Stimulated activated CD4-positive, alpha-beta T cell treated with anti-CD3 and anti-CD28 coated beads, Interleukin-12 subunit alpha, Interleukin-12 subunit beta, amount 100 ng/mL, for 48 hours (primary cell): ENCODE measurements at places on chromosomes 6 and 20.

GRCh38 chr20:2984956-2985661 is 58.3 kb upstream of the GNRH2 start:
- peak; percentile 40 for DNase-seq

DNA sequence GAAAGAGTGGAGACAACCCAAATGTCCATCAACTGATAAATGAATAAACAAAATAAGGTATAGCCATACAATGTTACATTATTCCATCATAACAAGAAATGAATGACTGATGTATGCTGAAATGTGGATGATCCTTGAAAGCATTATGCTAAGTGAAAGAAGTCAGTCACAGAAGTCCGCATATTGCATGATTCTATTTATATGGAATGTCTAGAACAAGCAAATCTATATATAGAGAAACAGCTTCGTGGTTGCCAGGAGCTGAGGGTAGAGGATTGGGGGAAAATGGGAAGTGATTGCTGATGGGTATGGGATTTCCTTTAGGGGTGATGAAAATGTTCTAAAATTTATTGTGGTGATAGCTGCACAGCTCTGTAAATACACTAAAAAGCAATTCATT is 196.8 kb downstream of the ATXN1 start:
- DNase-seq: no peak

DNA sequence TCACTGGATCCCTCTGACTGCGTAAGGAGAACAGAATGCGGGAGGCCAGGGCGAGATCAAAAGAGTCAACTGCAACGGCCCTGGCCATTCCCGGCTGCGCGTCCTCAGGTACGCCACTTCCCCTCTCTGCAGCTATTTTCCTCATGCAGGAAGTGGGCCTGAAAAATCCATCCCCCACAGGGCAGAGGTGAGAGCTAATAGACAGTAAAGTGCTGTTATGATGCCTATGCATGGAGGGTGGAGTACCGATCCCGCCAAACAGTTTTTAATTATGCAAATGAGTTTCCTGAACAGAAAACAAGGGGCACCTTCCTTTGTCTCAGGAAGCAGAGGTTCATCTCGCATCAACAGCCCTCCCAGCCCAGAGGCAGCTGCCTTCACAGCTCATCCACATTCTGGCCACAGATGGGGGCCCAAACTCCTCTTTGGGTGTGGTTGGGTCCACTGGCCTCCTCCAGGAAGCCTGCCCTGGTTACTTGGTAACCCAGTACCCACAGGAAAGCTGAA is 9.3 kb downstream of the PREX1 start:
- DNase-seq: no peak

- peak; percentile 20 for DNase-seq
Observed at GRCh38 chr20:58447511-58448391, 58.7 kb downstream of the VAPB start.

- DNase-seq: no peak
Observed at GRCh38 chr6:83781506-83781905, 71.7 kb upstream of the RIPPLY2 start.

GRCh38 chr6:116256694-116257093 is 2.8 kb upstream of the TSPYL4 start:
- no peak for DNase-seq

DNA sequence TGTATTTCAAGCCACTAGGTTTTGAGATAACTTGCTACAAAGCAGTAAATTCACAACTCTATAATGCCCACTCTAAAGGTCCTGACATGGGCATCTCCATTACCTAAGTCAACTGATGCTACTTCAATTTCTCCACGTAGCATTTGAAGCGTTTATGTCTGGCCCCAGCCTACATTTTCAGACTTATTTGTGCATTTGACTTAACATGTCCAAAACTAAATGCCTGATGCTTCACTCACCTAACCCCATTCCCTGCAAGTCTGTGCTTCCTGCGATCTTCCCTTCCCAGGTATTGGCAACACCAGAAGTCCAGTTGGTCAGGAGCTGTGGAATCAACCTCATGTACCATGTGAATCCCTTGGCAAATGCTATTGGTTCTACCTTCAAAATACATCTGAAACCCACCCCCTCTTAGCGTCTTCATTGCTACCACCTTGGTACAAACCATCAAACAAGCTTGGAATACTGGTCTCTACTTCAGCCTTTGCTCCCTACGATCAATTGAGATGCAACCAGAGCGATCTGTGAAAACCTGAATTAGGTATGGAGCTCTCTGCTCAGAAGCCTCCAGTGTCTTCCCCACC is 12.8 kb upstream of the ZNFX1 start:
- no peak for DNase-seq

DNA sequence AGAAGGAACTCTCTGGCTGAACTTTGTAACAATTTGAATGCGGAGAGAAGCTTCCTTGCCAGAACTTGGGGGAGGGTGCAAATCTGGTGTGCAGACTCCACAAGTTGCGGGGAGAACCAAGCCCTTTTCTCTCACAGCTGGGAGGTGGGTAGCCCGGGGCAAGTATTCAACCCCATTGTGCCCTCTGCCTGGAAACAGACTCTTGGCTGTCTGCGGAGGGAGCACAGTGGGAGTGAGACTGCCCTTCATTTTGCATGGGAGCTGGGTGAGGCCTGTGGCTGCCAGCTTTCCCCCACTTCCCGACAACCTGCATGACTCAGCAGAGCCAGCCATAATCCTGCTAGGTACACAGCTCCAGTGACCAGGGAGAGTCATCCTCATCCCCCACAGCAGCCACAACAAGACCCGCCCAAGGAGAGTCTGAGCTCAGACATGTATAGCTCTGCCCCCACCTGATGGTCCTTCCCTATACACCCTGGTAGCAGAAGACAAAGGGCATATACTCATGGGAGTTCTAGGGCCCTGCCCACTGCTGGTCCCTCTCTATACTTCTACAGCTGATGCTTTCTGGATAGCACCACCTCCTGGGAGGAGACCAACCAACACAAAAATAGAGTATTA is 29.4 kb upstream of the TPD52L1 start:
- DNase-seq: no peak

DNA sequence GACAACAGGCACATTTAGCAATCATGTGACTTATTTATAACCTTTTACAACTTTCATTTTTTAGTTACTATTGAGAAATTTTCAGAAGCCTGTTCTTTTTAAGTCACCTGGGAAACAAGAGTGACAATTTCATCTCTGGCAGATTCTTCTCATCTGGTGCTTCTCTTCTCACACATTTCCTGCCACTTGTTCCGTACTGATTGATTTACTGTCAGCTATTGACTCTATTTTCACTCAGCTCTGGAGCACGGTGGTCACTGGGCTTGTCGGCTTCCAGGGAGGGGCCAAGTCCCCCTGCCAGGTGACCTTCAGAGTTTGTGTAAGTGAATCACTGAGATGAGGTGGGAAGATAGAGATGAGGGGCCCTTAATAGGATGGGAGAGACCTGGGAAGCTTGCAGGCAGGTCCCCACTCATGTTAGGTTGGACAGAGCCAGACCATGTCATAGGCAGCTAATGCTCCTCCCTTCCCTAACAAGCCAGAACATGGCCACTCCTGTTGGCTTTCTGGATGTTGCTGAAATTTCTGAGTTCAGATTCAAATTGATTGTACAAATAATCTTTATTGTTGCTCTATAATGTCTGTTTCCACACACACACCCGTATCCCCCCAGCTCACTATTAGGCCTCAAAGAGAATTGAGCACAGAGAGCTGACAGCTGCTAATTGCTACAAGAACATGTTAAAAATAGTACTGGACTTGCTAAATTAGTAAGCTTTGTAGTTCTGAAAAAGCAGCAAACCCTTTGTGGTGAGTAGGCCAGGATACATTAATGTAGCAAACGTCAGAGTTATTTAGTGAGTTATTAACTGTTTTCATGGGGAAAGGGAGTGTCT is 13.3 kb downstream of the DUSP22 start:
- no peak for DNase-seq

DNA sequence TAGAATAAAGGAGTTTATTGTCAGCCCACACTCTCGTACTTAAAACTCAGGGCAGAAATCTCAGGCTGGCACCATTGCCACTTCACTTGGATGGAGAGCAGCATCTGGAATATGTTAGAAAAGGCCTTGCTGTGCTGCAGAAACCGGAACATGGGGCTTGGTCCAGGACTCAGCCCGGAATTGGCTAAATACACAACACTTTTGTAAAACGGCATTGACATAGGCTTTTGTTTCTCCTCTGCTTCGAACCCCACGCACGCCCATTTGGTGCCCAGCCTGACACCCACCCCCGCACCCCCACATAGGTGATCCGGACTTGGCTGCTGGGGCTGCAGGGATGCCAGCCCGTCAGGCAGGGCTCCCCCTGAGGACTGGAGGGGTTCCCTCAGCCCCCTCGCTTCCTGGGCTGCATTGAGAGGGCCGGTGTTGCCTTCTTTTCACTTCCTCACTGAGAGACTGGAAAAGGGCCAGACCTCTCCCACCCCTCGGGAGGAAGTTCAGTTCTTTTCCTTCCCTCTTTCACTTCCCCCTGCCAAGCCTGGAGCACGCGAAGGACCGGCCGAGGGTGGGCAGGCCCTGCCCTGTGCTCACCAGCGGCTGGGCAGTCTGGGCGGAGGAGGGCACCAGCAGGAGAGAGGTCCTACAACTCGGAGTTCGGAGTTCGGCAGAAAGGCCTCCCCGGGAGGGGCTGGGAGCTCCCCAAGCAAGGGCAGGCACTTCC is 17.9 kb upstream of the CST3 start:
- DNase-seq: no peak

GRCh38 chr6:20180935-20181334 is 31.3 kb downstream of the MBOAT1 start:
- no peak for DNase-seq

GRCh38 chr6:147933224-147933623 is 409.4 kb upstream of the SASH1 start:
- no peak for DNase-seq

DNA sequence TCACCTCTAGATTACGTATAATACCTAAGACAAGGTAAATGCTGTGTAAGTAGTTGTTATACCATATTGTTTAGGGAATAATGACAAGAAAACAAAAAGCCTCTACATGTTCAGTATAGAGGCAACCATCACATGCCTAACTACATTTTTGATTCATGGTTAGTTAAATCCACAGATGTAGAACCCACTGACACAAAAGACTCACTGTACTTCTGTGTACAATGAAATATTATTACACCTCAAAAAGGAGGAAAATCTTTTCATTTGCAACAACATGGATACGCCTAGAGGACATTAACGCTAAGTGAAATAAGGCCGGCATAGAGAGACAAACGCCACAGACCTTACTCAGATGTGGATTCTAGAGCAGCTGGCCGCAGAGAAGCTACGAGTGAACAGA is 50.5 kb downstream of the NINL start:
- no peak for DNase-seq

- no peak for DNase-seq
Observed at GRCh38 chr6:30689985-30690384, 799 bp downstream of the NRM start.

- DNase-seq: no peak
Observed at GRCh38 chr20:35891375-35891774, 62.9 kb downstream of the SCAND1 start.

DNA sequence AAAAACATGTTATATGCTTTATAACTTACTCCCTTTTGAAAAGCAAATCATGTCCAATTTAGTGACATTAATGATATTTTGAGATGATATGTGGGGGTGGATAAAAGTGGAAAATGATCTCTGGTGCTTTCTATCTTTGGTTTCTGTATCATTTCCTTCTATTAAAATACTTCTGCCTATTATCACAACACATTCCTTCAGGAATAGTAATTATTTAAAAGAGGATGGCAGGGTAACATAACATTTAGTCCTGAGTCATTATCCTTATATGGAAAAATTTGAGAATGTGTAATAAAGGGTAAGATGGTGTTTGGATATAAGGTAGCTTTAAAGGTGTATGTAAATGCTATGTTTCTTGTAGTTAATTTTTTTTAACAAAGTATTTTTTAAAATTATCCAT is 657.7 kb downstream of the PHF3 start:
- no peak for DNase-seq

DNA sequence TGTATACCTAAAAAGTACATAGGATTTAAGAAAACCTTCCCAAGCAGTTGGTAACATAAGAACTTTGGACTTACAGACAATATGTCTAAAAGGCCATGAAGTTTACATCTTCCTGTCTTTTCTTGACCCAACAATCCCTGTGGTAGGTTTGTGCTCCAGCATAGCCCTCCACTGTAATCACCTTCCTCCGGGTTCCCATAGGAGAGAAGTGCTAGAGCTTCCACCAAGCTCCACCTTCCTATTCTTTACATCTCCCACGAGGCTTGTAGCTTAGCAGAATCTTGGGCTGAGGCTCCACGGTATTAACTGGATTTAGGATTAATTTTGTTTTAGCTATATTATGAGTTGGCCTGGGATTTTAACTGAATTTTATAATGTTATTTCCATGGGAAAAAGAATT is 23.3 kb downstream of the ADGRG6 start:
- DNase-seq: no peak

DNA sequence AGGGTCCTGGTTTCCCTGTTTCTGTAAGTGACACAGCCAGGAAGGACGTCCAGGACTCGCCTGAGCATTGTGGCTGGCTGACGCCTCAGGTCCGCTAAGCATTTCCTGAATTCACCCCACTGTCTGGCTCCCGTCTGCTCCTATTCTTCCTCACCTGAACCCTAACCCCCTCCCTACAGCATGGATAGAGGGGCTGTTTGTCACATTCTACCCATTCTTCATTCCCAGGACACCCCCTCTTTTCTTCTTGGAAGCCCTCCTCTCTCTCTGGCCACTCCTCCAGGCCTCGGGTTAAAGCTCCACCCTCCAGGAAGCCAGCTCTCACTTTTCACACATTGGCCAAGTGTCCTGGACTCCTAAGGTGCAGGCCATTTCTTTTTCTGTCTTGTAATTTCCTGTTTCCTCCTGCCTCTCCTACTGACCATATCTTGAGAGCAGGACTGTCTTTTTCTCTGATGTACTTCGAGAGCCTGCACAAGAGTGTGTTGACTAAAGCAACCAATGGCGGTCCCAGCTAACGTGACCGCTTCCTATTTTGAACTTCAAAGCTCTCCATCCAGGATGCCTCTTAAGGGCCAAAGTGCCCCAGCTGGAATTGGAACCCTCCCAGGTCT is 24.2 kb upstream of the MYMX start:
- no peak for DNase-seq

- no peak for DNase-seq
Observed at GRCh38 chr6:125415913-125416312, 114.1 kb upstream of the HDDC2 start.
